ENCODE measurements at places on chromosomes 3 and 15.

GRCh38 chr15:22228101-22228762 lies 147.9 kb downstream of the OR4M2 start:
- DNase-seq = no peak

DNA sequence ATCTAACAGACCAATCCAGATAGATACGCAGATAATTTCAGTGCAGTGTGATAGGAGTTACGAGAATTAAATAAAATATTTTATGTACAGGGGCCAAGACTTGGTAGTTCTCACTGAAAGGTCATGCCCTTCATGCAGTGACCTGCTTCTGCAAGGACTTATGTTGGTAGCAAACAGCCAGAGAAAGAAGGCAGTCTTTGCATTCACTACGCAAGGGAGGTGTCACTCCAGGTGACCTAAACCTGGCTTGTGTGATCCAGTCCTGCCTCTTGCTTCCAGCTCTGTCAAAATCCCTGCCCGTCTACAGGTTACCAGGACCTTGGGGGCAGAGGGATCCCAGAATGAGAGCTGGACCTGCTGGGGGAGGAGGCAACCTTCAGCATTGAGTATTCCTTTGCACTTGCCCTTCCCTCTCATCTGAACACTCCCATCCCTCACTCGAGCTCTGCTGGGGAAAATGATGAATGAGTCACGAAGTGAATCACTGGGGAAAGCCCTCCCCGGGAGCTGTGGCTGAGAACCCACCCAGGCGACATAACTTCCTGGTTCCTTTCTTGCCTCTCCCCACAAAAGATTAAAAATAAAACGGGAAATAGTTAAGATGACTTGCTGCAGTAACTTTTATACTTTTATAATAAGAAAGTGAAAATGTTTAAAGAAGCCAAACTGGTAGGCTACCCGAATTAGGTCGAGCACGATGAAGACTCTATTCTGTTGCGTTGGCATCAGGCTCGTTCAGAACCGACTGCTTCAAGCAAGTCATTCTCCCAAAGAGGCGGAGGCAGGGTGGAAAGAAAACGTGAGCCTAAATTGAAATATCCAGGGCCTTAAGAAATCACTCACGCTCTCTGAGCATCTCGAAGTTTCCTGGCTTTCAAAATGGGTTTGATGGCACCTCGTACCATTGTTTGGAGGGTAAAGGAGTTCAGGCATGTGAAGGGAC lies 216.1 kb downstream of the SLCO3A1 start:
- peak; percentile 63 for DNase-seq

DNA sequence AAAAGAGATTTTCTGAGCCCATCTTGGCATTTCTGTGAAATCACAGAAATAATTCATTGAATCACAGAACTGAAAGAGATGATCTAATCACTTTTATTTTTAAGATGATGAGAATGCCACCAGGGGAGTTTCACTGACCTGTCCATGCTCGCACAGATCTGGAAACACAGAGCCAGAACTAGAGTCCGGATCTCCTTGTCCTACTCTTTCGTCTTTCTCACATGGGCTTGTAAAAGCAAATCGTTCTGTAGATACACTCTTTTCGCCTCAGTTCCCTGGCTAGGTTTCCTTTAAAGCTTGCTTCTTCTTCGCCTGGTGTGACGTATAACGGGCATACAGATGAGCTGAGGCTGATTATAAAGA lies 122.5 kb upstream of the SPRED1 start:
- DNase-seq = no peak

DNA sequence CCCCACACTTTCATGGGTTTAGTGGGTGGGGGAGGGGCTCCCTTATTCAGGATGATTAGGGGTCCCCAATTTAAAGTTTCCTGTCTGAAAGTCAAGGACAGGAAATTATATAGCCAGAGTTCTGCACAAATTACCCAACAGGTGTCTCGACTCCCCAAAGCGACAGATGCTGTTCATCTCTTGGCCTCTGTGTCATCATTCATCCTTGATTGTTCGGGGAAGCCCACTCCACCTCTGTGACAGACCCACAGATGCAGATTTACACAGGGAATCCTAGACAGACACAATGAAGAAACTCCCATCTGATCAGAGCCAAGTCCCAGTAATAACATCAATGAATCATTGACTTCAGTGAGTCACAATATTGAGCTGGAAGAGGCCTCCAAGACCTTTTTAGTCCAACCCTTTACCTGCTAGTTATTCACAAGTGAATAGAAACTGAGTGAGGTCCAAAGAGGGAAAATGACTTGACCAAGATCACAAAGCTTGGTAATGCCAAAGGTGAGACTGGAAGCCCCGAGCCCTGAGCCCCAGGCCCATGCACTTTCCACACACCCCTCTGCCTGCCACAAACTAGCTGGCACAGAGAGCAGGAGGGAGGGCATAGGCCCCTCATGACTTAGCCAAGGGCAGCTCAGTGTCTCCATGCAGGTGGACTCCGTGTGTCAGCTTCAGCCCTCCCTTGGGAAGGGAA lies 7.9 kb upstream of the SRP14 start:
- no peak for DNase-seq

DNA sequence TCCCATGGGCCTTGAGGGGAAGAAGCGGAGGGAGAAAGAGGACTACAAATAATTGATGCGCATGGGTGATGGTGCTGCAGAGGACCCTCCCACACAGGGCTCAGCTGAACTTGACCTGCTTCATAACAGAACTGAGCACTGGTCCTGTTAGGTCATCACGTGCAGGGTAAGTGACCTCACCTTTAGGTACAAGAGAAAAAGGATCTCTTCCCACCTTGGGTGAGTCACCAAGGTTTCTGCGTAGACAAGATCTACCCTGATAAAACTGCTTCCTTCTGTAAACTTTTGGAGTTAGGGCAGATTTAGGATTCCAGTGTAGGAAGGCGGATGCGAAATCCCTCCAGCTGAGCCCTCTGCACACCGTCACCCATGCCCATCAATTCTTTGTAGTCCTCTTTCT lies 67.1 kb downstream of the FEM1B start:
- DNase-seq = no peak

DNA sequence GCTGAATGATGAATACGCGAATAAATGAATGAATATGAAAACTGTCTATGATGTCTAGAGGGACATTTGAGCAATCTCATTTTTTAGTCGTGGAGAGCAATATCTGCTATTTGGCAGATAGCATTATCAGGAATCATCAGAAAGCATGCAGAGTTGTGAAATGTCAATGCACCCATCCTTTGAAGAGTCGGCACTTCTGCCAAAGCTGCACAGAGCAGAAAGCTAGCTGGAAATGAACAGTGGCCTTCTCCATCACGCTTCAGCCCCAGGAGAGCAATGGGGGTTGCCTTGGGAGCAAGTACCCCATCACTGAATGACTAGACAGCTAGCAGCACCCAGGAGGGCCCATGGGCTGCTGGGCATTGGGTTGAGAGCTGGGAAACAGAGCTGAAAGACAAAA lies 69.1 kb upstream of the PROK2 start:
- DNase-seq = no peak

DNA sequence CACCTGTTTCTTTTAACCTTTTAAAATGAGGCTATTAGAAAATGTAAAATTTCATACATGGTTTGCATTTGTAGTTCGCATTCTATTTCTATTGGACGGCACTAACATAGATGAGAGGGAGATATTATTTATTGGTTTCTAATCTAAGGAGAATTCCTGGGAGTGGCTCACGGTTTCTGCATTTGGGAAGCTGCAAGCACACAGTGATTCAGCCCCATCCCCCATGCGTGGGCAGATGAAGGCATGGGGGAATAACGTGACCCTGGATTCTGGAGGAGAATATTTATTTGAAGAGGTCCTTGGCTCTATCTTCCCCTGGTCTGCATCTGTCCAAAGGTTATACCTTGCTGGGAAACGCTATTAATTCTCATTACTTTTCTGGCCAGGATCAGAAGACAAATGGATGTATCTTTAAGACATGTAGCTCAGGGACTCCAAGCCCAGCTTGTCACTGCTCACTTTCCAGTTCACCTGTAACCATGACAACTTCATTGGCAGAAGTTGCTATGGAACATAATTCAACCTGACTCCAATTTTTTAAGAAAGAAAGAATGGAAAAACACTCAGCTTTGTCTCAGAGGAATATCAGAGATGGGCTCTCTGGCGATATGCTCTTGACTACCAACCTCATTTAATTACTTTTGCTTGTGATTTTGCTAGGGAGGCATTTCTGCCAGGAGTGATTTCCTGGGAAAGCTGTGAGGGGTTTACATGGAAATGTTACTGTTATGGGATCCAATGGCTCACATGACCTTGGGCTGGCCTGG lies 27.2 kb upstream of the POMGNT2 start:
- DNase-seq = no peak

GRCh38 chr3:119322021-119322834 lies 28.0 kb downstream of the ARHGAP31 start:
- DNase-seq = peak; percentile 31

DNA sequence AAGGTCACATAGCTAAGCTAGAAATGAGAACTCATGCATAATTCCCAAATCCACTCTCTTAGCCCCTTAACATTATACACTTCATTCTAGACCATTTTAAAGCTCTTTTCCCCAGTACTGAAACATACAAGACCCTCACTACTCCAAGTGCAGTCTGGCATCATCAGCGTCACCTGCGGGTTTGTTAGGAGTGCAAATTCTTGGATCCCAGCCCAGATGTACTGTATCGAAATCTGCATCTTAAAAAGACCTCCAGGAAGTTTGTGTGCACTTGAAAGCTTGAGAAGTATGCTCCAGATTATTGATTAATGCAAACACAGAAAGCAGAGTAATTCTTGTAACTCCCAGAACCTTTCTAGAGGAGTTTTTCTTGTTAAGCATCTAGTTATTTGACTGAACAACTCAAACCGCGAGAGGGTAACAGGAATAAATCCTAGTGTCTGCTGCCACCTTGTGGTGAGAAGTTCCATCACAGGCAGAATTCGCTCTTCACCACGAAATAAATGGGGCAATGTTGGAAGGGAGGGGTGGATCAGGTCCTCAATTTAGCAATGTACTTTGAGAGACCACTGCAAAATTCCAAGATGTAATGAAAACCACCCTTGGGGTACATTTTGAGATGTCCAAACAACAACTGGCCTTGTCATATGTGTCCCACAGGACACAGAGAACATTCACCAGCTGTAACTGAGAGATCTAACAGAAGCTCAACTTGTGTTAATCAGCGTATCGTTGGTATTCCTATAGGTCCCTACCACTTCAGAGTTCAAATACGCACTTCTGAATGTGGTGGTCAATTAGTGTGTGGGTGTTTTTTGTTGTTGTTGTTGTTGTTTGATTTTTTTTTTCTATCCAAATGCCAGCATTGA lies 583 bp upstream of the C3orf49 start:
- DNase-seq = peak; percentile 60

DNA sequence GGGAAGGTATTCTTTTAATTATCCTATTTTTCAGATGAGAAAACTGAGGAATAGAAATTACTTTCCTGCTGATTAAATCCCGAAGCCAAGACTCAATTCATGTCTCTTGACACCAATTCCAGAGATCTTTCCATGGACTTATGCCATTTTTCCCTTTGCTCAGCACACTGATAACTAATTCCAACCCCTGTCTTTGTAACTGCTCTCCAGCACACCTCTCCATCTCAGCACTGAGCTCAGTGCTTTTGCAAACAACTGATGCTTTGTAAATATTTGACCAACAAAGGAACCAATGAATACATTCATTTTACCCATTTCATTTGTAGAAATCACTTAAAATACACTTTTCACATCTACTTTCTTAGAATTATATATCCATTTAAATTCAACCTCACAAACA lies 249.1 kb downstream of the IL5RA start:
- DNase-seq = no peak

DNA sequence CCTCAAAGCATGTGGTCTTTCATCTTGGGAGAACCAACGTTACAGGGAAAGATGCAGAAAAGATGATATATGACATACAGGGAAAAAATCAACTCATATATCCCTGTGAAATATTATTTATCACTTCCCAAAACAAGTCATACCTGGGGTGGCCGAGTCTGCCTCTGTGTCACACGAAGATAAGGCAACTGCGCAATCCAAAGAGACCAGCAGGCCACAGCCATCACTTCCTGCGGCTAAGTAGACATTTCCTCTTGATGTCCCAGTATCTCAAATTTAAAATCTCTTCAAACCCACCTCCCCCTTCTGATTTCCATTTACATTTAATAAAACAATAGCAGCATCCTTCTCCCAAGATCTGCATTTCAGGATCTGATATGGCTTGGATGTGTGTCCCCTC lies 71.5 kb downstream of the IGF2BP2 start:
- DNase-seq = no peak

GRCh38 chr15:58297639-58298038 lies 134.2 kb upstream of the LIPC start:
- no peak for DNase-seq

DNA sequence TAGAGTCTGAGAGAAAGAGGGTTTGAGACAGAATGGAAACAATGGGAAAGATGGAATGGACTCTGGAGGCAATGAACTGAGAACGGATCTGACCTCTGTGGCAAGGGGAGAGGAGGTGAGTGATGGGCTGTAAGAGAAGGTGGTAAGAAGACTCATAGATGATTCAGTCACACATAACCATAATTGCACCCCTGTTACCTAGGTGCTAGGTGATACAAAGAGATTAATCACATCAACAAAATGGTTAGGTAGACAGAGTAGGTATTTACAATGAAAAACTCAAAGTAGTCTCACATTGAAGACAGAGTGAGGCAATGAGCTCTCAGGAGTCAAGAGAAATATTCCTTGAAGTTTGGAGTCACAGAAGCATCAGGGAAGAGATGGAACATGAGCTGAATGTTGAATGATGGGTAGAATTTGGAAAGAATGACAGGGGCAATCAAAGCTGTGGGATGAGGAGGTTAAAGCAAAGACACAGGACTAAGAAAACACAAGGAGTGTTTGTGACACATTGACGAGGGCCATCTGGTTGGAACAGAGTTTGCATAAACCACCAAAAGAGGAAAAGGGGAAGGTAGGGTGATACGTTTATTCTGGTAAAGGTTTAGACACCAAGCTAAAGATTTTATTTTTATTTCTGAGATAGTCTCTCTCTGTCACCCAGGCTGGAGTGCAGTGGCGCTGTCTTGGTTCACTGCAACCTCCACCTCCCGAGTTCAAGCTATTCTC lies 32.7 kb downstream of the MME start:
- no peak for DNase-seq

DNA sequence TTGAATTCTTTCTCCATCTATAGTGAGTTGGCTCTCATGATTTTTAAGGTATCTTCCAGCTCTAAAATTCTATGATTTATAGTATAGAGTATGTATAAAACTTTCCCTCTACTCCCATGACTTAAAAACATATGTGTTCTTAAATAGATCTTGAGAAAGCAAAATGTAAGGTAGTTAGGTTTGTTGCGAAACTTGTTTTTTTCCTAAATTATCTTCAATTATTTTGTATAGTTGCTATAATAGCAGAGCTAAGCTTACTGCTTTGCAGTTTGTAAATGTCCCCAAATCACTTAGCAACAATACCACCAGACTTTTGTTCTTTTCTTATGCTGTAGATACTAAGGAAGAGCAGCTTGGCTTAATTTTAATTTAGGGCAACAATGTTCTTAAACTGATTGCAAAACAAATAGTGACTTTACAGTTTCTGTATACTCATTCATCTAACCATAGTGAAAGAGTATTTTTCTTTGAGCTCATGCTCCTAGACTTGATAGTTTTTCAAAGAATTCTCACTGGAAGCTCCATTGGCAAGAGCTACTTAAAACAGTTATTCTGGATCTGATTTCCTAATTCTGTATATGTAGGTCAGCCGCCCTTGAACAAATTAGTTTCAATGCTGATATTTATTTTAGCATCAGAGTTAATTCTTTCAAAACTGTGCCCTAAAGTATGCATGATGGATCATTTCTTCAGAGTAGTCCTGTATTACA lies 61.2 kb downstream of the LYSMD4 start:
- DNase-seq = no peak

- DNase-seq = no peak
Measured at GRCh38 chr3:157594413-157594812, 91.2 kb upstream of the VEPH1 start.
